Stimulated activated CD8-positive, alpha-beta memory T cell treated with anti-CD3 and anti-CD28 coated beads, Interleukin-2, amount 100 ng/mL, for 48 hours (primary cell): ENCODE measurements at places on chromosomes 5 and 9.

GRCh38 chr9:5698810-5699556 is 70.1 kb downstream of the RIC1 start:
- no peak for DNase-seq

DNA sequence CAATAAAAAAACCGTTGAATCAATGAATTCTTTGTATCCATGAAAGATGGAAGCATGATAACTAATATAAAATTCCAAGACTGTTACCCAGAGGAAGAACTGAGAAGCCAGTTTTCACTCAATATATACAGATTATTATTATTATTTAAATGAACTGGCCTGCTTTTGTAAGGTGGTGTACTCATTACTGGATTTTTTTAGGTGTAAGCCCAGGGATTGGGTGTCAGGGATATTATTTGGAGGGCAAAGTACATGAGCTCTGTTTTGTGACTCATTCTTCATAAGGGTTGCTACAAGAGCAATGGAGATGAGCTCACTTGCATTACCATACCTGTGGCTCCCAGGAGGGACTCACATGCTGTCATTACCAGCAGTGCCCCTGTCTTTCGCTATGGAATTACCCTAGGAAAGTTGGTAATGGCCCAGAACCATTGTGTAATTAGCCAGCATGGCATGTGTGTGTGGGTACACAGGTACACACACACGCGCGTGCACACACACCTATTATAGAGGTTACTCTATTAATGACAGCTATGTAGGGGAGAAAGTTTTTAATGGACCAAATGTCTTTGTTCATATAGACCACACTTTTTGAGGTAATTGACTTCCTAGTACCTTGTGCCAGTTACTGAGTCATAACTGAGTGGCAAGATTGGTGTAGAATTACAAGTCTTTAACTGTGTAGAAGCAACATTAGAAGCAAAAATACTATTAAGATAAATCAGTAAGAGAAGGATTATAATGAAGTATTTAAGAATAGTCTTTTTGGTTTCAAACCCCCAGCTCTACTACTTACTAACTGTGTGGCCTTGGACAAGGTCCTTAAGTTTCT is 143.4 kb downstream of the GDNF start:
- DNase-seq = no peak

GRCh38 chr5:151448038-151448985 is 909 bp downstream of the SLC36A1 start:
- peak; percentile 6 for DNase-seq

- DNase-seq = no peak
These were observed 14.3 kb downstream of the FNBP1 start for GRCh38 chr9:130028493-130029222.

GRCh38 chr9:117405950-117406705 is 8.7 kb downstream of the ASTN2 start:
- no peak for DNase-seq

DNA sequence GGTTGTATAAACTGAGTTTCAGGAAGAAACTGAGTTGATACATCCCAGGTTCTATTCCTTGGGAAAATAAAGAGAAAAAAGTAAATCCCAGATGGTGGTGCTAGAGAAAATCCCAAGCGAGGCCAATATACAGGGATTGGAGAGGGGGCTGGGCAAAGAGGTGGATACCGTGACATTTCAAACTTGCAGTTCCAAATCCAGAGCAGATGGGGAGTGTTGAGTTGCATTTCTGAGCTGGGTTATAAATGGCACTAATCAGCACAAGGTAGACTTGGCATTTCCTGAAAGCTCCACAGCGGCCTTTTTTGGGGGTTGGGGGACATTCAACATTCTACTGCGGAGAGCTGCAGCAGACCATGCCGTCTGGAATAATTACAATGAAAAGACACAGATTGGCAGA is 224.4 kb downstream of the NXNL2 start:
- DNase-seq = no peak

DNA sequence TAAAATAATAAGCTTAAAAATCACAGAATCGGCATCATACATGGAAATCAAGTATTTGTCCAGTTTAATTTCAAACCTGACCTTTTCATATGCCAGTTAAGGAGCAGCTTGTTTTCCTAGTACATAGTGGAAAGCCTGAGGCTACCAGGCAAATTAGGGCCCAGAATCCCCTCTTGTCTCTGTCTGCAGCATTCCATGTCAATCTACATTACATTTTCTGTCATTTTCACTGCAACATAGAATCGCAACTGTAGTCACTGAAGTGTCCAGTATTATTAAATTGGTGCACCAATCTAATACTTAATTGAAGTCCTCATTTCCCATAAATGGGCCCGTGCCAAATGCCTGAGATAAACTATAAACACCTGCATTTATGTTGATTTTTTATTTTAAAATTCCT is 1352.2 kb upstream of the ACO1 start:
- no peak for DNase-seq

DNA sequence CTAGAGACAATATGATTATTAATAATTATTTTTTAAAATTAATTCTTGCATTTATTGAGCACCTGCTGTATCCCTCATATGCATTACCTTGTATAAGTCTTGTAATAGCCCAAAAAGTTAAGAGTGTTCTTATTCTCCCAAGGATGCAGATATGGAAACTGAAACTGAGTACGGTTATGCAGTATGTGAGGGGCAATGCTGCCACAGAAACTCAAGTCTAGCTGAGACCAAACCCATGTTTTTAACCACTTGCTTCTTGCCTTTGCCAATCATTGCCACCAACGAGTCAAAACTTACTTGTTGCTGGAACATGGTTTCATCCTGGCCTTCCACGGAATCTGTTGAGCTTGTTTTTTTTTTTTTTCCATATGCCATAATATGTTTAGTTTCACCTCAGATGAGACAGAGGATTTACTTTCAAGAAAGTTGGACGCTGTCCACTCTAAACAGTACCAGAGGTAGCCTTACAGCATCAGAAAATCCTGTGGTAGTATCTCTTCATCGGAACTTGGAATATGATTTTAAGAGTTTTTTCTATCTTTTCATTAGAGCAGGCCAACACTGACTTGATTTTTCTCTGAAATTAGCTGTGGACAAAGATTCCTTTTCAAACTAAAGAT is 27.9 kb downstream of the DOCK8 start:
- DNase-seq = no peak

DNA sequence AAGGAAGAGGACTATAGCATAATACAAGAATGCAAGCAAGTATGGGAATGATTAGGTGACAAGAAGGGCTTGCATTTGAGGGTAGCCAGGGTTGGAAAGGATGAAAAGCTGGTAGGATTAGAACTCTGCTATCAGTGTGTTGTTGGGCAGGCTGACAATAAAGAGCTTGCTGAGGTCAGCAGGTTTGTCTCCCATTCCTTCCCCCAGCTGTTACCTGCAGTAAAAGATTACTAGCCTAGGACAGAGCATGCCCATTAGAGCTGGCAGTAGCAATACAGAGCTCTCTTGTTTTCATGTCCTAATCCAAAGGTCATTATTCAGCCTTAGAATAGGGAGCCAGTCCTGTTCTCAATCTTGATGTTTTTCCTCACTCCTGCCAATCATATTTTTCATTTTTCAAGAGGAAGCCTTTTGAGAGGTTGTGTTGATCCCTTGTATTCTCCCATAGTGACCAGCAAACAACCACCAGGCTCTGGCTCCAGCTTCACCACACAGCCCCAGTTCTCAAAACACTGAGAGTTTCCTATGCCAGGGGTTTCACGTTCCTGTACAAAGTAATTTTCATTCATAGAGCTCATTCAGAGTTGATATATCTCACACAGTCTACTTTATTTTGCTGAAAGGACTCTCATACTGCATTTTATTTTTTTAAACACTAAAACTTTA is 71.7 kb downstream of the OR2K2 start:
- DNase-seq = no peak

GRCh38 chr5:72767289-72768010 is 49.0 kb upstream of the TNPO1 start:
- no peak for DNase-seq

GRCh38 chr5:13783726-13784125 is 160.8 kb downstream of the DNAH5 start:
- no peak for DNase-seq

DNA sequence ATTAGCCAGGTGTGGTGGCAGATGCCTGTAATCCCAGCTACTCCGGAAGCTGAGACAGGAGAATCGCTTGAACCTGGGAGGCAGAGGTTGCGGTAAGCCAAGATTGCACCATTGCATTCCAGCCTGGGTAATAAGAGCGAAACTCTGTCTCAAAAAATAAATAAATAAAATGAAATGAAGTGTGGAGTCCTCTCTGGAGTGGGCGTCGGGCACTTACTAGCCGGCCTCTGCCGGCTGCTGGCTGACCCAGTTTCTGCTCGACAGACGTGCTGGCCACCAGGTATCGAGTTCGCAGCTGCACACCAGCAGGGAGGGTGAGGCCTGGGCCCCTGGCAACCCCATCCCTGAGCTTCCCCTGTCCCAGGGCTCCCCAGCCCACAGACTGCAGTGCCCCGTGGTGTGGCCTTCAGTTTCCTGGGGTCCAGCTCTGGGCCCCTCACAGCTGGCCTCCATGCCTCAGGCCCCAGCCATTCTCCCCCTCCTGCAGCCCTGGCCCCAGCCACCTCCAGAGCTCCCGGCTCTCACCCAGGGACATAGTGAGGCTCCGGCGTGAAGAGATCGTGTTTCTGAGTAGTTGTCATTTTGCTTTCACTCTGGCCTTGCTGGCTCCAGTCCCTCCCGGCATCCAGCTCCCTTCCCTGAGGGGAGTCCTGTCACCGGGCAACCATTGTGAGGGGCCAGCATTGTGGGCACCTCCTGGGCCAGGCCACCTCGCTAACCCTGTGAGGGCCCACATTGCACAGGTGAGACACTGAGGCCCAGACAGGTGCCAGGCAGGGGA is 3.8 kb upstream of the STPG3 start:
- DNase-seq = no peak

DNA sequence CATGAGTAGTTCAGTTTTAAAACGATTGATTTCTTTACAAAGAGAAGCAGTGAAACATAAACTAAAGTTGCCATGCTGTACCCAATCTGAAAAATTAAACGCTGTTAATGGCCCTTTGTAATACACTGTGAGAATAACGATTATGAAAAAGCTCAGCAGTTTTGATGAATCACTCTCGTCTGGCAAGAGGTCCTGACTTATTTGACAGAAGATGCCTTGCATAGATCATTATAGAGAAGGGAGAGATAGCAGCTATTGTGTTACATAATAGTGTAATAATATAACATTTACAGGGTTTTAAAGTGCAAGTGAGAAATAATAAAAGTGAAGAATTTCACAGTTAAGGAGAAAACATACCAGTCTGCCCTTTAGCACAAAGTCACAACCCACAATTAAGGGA is 361.5 kb upstream of the CDH10 start:
- DNase-seq = no peak

DNA sequence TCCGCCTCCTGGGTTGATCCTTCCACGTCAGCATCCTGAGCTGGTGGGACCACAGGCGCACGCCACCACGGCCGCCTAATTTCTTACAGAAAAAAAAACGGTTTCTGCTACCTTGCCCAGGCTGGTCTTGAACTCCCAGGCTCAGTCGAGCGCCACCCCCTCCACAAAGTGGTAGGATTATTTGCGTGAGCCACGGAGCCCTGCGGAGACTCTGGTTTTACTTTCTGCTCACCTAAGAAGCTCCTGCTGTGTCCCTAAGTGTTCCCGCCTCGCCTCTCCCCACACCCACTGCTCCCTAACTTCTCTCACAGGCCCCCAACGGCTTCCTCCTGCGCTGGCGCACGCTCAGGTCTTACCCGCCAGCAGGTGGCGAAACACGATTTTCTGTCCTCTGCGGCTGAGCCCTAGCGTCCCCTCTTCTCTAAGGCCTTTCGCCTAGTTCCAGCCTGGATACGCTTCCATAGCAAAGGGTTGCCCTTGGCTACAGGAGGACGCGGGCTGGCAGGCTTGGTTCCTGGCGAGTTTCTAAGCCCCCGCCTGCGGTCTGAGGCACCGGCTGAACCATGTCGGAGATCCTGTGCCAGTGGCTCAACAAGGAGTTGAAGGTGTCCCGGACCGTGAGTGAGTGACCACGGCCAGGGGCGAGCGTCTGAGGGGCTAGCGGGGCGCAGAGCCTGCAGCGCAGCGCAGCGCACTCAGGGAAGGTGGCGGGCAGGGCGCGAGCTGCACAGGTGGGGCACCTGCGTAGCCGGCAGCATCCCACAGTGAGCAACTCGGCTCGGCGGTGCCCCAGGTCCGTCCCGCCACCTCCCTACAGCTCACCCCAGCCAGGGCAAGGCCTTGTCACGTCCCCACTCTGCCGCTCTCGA is at the start of gene SPEF2:
Gene SPEF2, plus strand, starts transcription at position 429 of the 869 bp plus-strand sequence. Its CDS starts 135 bp downstream, at position 564.
- DNase-seq = peak; percentile 74

DNA sequence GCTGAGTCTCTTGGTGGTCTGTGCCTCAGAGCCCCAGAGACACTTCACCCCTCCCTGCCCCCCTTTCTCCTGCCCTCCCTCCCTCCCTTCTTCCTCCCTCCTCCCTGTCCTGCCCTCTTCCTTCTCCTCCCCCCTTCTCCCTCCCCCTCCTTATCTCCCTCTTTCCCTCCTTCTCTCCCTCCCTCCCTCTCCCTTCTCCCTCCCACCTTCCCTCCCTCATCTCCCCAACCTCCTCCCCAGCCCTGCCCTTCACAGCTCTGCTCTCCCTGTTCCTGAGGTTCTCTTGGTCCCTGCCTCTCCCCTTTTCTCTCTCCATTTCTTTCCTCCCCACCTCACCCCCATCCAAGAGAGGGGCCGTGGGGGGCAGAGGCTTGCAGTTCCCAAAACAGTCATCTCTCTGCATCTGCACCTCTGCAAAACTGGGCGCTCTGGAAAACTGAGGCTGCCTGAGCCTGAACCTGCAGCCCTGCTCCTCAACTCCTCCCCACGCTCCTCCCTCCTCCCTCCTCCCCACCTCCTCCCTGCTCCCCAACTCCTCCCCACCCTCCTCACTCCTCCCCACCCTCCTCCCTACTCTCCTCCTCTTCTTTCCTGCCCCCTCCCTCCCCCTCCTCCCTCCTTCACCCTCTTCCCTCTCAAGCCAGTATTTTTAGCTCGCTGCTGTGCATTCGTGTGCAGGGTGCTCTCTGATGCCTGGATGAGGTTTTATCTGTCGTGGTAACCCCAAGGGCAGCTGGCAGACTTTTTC is 219.1 kb downstream of the C9orf50 start:
- no peak for DNase-seq

- no peak for DNase-seq
These were observed 3.9 kb downstream of the MLLT3 start for GRCh38 chr9:20618361-20618802.

DNA sequence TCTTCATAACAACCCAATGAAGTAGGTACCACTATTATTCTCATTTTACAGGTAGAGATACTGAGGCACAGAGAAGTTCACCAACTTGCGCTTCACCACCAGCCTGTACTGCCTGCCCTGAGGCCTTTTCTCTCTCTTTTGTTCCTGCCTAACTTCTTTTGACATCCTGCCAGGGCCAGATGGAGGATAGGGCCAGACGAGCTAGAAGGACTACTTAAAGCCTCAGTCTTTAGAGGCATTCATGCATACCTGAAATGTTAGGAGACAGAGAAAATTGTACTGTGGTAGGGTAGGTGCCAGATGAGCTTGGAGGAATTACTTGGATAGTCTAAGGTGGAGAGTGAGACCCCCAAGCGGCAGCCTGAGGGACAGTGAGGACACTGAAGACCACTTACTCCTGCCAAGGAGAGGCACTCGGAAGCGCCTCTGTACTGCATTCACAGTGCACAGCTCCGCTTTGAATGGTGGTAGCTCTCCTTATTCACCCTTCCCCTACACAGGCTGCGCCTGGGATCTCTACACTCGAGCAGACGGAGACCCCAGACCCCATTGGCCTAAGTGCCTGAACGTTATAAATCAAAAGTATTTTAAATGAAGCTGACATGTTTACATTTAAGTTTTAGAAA is 6.2 kb upstream of the ORM1 start:
- no peak for DNase-seq
